ENCODE measurements at places on chromosomes 2 and 18. TPM values are rescaled to one million over a fixed set of nuclear protein-coding genes. Genes with fewer than 3 reads are reported as not detected.
A peak's percentile ranks its signal among the peaks of the same experiment; 100 is the strongest.

GRCh38 chr2:128309280-128310093 lies 9.2 kb downstream of the HS6ST1 start:
- no peak for DNase-seq

DNA sequence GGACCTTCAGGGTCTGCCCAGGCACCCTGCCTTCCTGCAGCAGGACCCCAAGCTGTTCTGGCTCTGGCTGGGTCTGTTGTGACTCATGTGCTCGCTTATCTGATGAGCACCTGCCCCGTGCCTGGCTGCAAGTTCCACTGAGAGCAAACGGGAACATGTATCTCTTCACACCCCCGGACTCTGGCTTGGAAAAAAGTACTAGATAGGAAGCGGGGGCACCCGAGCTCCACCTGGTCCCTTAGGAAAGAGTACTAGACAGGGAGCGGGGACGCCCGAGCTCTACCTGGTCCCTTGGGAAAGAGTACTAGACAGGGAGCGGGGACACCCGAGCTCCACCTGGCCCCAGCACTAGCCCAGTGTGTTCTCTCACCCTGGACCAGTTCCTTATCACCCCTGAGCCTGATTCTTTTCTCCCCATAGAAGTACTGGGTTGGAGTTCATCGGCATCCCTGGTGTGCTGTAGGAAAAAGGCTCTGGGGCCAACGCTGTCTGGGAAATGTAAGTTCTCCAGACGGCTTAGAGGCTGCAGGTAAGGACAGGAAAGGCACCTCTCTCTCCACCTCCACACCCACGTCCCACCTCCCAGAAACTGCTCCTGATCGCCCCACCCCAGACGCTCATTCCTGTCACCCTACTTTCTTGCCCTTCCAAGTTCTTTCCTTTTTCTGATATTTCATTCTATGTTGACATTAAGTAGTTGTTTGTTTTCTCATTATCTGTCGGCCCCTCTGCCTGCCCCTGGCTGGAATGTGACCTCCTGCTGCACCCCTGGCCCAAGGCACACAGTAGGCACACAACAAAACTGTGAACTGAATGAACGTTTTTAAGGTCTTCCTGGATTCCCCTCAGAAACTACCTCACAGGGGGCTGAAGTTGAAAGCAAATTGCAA lies 40.2 kb downstream of the HDAC4 start:
- DNase-seq = no peak

DNA sequence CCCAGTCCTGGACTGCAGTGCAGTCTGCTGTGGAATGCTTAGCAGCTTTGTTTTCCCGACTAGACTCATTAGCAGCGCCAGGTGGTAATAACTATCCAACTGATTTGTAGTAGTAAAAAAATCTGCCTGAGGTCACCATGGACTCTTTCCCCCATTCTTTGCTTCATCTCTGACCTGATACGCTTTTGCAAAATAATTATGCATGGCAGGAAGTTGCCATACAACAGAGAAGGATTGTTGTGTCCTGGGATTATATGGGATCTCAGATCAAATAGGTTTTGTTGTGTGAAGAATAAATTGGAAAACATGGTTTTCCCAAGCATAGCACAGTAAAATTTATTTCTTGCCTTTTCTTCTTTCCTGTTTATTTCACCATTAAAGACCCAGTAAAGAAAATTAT lies 72.4 kb upstream of the ATP5MC3 start:
- DNase-seq = no peak

DNA sequence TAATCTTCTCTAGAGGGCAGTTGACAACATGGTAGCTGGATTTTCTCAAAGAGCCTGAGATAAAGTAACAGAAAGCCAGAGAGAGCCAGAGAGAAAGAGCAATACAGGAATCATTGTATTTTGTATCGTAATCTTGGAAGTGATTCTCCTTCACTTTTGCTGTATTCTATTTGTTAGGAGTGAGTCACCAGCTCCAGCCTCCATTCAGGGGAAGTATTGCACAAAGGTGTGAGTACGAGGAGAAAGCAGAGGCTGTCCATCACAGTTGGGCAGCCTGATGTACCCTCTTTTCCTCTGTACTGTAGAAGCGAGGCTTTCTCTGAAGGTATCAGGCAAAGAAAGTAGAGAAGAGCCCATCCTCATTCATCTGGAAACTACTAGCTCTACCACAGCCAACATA lies 176.8 kb downstream of the KCNS3 start:
- no peak for DNase-seq

- DNase-seq = no peak
Observed at GRCh38 chr2:166170356-166170755, 42.5 kb upstream of the SCN1A start.

DNA sequence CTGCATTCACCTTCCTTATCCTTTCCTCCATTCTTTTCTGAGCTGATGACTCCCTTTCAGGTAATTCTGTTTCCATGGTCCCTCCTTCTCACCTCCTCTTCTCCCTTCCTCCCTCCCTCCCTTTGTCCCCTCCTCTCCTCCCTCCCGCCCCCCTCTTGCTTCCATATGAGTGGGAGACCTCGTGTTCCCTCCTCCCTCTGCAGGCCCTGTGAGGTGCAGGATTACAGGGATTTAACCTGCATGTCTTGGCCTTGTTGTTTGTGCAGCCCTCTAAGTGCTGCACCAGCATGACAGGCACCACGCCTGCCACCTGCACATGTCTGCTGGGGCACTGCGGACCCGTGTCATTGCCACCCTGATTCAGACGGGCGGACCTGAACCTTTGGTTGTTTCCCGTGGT lies 103.1 kb downstream of the SNTG2 start:
- no peak for DNase-seq

DNA sequence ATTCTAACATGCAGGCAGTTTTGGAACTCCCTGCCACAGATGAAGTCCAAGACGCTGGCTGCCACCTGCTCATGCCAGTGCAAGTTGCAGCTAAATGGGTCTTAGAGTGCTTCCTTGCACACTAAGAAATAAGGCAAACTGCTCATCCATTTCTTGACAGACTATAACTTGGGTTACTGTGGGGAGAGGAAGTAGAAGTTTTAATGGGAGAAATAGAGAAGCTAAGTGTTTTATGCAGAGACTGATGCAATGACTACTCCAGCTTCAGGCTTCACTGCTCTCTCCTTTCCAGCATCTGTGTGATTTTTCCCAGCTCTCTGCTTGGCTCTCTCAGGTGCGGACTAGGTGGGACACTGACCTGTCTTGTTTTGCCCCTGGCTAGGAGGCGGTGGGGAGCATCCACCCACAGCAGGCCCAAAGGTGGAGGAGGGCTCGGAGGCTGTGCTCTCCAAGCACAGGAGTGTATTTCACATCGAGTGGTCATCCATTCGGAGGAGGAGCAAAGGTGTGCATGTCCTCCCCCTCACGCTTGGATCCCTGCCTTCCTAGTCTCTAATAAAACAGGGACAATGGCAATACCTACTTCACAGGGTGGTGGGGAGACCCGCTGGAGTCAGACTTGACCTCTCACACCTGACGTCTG lies 48.2 kb downstream of the SLC14A2 start:
- no peak for DNase-seq

- DNase-seq = no peak
Observed at GRCh38 chr2:65076345-65076710, 20.1 kb downstream of the CEP68 start.

DNA sequence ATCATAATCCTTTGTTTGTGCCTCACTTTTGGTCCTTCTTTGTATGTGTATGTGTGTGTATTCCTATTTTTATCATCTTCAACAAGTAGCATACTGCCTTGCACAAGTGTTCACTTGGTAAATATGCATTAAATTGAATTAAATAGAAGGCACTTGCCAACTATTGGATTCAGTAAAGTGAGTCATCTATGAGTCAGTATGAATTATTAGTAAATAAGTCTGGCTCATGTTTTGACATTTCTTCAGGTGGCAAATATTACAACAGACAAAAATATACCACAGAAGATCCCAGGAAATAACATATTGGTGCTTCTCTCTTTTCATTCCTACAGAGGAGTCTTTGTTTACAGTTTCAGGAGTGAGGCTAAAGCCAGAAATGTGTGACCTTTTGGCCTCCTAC lies 84.1 kb downstream of the CDK15 start:
- no peak for DNase-seq

DNA sequence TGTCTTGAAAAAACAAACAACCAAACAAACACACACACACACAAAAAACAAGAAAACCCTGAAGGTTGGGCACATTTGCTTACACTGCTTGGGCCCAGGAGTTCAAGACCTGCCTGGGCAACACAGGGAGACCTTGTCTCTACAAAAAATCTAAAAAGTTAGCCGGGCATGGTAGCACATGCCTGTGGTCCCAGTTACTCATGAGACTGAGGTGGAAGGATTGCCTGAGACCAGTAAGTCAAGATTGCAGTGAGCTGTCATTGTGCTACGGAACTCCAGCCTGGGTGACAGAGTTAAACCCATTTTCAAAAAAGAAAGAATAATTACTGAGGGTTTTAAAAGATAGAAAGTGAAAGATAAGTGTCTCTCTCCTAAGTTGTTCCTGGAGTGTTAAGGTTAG lies 103.4 kb downstream of the MBD5 start:
- DNase-seq = no peak

- no peak for DNase-seq
Observed at GRCh38 chr2:159571540-159572260, 44.6 kb downstream of the BAZ2B start.

DNA sequence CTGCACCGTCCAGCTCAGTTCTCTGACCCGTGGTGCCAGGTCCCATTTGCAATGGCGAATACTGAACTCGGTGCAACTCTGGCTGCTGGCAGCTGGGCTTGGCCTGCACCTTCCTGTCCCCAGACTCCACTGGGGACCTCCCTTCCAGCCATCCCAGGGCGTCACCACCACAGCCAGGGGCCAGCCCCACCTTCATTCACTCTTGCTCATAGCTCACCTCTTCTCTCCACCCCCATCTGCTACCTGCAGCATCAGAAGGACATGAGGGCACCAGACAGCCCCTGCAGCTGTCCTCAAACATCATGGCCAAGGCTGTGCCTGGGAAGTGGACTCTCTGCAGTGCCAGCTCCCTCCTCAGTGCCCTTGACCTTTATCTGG lies 16.2 kb upstream of the ALPI start:
- no peak for DNase-seq

GRCh38 chr2:190280565-190281350 lies 38.9 kb downstream of the HIBCH start:
- no peak for DNase-seq

DNA sequence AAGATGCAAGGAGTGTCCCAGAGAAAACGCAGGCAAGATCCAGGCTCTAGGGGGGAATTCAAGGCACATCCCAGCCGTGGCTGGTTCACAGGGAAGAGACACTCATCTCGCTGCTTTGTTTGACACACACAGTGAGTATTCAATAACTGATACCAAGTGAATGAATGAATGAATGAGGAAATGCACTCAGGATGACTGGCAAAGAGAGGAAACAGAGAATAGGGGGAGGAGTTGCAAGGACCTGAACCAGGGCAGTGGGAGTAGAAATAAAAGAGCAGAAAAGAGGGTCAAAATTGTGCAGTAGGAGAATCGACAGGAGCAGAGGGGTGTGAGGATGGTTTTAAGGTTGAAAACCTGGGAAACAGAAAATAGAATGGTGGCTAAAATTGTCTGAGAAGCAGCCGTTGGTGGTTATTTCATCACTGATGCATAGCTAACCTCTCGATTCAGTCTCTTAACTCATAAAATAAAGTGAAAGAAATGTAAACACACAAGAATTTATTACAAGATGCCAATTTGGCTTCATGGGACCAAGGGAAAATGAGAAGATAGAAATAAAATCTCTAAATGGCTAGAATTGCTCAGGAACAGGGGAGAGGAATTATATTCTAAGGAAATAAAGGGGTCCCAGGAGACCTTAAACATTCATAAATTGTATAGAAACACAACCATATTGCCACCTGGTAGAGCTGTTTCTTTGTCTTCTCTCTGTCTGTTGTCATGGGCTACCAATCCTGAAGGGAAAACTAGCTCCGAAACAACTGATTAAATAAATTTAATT lies 63.9 kb upstream of the PHLPP1 start:
- DNase-seq = no peak

GRCh38 chr2:9610781-9611548 lies 19.8 kb downstream of the YWHAQ start:
- no peak for DNase-seq

DNA sequence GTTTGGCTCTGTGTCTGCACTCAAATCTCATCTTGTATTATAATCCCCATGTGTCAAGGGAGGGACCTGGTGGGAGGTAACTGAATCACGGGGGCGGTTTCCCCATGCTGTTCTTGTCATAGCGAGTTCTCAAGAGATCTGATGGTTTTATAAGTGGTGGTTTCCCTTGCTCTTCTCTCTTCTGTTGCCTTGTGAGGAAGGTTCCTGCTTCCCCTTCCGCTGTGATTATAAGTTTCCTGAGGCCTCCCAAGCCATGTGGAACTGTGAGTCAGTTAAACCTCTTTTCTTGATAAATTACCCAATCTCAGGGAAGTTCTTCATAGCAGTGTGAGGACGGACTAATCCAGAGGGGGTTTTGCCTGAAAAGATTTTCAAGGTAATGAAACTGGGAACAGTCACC lies 245.4 kb downstream of the GALR1 start:
- no peak for DNase-seq

- DNase-seq = no peak
Observed at GRCh38 chr2:193350509-193350908, 1155.8 kb upstream of the TMEFF2 start.

- no peak for DNase-seq
Observed at GRCh38 chr18:79912409-79912991, 39.0 kb downstream of the SLC66A2 start.

- DNase-seq = no peak
Observed at GRCh38 chr18:55506074-55506473, 81.9 kb downstream of the TCF4 start.

- no peak for DNase-seq
Observed at GRCh38 chr2:20557226-20557625, 93.7 kb downstream of the HS1BP3 start.

GRCh38 chr2:204611017-204611631 lies 65.8 kb downstream of the PARD3B start:
- DNase-seq = no peak

GRCh38 chr18:5297597-5297996 lies 2.1 kb upstream of the ZBTB14 start:
- peak; percentile 25 for DNase-seq

DNA sequence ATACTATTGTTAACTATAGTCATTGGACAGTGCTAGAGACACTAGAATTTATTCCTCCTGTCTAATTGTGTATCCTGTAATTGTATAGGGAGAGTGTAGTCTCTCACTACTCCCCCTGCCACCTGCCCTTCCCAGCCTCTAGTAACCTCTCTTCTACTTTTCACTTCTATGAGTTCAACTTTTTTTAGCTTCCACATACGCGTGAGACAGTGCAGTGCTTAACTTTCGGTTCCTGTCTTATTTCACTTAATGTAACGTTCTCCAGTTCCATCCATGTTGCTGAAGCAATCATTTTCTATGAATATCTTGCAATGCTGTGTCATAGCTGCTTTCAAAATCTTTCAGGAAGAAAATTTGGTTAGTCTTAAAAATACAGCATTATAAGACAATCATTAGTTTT lies 22.8 kb upstream of the RUFY4 start:
- no peak for DNase-seq

TGFA gene
- total RNA-seq = 14.2 TPM

ZFP36L2 gene
- 2.5 TPM for total RNA-seq

TXNDC2 gene
- total RNA-seq = not detected

ZC3H6 gene
- 30.4 TPM for total RNA-seq

CTNNA2 gene
- 261 TPM for total RNA-seq

DQX1 gene
- not detected for total RNA-seq

Data from occipital lobe (tissue), 3 donors.